ENCODE measurements at places on chromosomes 7 and 10.

DNA sequence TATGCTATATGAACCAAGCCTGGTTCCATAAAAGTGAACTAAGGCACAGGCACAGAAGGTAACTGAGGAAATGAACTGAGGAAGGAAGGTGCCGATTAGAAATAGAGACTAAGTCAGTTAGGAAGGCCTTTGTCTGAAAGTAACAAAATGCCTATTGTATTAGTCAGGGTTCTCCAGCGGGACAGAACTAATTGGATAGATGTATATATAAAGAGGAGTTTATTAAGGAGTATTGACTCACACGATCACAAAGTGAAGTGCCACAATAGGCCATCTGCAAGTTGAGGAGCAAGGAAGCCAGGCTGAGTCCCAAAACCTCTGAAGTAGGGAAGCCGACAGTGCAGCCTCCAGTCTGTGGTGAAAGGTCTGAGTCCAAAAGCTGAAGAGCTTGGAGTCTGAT lies 13.9 kb upstream of the PLXNA4 start:
- no peak for DNase-seq

DNA sequence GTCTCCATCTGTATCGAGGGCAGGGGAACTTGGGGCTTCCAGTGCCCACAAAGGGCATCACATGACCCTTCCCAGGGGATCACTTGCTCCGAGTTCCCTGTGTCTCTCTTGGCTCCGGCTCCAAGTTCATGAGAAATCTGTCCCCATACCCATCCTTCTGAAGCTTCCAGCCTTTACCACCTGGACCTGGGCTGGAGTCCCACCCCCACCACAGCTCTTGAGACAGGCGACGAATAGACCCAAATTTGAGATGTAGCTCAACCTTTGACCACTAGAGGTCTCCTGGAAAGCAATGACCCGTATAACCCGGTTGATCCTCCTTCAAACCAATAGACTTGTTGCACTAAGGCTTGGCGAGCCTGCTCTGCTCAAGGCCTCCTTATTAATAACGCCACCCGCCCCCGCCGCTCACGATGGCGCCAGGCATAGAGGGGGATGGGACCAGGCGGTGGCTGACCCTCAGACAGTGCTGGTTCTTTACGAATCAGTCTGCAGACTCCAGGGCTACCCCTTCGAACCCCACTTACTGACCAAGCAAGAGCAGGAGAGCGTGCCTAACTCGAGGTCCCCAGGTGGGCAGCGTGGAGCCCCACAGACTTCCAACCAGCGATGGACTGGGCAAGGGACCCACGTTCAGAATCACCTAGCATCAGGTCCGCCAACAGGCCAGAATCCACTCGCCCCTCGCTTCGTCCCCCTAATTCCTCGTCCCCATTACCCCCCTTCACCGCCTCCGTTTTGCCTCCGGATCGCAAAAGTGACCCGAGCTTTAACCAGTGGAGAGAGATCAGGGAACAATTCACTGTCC lies 4.4 kb upstream of the ARID5B start:
- no peak for DNase-seq

DNA sequence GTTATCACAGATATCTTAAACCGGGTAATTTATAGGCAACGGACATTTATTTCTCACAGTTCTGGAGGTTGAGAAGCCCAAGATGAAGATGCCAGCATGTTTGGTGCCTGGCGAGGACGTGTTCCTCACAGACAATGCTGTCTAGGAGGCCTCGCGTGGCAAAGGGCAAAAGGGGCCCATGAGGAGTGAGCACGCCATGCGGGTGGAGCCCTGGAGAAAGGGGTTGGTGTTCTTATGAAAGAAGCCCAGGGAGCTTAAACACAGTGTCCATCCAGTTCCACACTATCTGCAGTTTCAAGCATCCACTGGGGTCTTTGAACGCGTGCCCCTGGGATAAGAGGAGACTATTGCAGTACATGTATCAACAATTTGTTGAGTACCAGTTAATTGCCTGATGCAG lies 51.4 kb downstream of the CXCL12 start:
- no peak for DNase-seq

GRCh38 chr10:127196282-127197153 lies at the start of gene INSYN2A:
Gene INSYN2A, minus strand, starts transcription at chr10:127196591. Its CDS starts 20,196 bp downstream, at chr10:127176395.
- DNase-seq, result no peak

- no peak for DNase-seq
These were observed 22.4 kb downstream of the NRBF2 start for GRCh38 chr10:63155388-63156020.

GRCh38 chr7:92589056-92589455 lies 1.1 kb downstream of the FAM133B start:
- no peak for DNase-seq

DNA sequence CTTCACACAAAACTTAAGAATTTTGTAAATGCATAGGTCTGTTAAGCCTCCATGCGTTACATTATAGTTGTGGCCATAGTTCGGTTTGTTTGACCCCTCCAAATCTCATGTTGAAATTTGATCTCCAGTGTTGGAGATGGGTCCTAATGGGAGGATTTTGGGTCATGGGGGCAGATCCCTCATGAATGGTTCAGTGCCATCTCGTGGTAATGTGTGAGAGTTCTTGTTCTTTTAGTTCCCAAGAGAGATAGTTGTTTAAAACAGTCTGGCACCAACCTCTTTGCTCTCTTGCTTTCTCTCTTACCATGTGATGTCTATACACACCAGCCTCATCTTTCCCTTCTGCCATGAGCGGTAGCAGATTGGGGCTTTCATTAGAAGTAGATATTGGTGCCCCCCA lies 264.3 kb downstream of the TCF7L2 start:
- no peak for DNase-seq

DNA sequence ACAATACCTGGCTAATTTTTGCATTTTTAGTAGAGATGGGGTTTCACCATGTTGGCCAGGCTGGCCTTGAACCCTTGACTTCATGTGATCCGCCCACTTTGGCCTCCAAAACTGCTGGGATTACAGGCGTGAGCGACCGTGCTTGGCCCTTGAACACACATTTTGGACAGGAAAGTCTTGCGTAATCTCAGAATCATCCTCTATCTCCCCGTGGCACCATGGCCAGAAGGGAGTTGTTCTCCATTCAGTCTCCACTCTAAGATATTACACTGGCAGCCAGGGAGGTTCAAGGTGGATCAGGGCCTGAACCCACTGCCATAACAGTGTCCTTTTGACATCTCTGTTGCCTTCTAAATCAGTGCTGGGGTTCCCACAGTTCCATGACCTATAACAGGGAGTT lies 29.2 kb upstream of the GALNTL5 start:
- no peak for DNase-seq

- DNase-seq, result no peak
These were observed 135.3 kb upstream of the FAM3C start for GRCh38 chr7:121531175-121532070.

- no peak for DNase-seq
These were observed 22.3 kb upstream of the TMEM26 start for GRCh38 chr10:61475449-61475873.

GRCh38 chr7:17305387-17306171 lies 7.1 kb downstream of the AHR start:
- DNase-seq, result no peak

GRCh38 chr7:122046402-122046801 lies 97.6 kb downstream of the AASS start:
- no peak for DNase-seq

All from DMS79 treated with DMSO at 0.1 percent for 48 hours (cell line).